ENCODE measurements at places on chromosomes 16 and 17. TPM values are rescaled to one million over a fixed set of nuclear protein-coding genes. Genes with fewer than 3 reads are reported as not detected.

The SHISA6 gene
- polyA plus RNA-seq = 2.3 TPM

The NPIPA5 gene
- 0.48 TPM for polyA plus RNA-seq

The CCL4L2 gene
- polyA plus RNA-seq = 1.8 TPM

DNA sequence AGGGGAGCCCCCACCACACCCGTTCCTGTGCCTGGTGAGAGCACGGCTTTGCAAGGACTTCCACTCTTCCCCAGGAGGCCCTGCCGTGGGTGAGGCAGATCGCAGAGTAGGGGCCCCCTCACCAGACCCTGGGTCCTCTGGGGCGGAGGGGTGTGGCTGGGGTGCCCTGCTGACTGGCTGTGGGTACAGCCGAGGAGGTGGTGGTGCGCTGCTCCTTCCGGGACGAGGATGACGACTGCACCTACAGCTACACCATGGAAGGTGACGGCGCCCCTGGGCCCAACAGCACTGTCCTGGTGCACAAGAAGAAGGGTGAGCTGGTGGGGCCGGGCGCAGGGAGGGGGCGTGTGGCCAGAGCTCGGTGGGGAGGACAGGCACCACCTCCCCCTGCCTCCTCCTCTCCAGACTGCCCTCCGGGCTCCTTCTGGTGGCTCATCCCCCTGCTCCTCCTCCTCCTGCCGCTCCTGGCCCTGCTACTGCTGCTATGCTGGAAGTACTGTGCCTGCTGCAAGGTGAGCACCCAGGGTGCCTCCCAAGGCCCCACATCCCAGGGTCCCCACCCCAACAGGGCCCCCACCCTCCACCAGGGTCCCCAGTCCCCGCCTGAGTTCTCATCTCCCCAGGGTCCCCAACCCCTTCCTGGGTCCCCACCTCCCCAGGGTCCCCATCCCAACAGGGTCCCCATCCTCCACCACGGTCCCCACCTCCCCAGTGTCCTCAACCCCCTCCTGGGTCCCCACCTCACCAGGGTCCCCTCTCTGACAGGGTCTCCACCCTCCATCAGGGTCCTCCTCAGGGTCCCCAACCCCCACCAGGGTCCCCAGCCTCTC is 16.1 kb downstream of the ITGB4 start:
- no peak for DNase-seq

DNA sequence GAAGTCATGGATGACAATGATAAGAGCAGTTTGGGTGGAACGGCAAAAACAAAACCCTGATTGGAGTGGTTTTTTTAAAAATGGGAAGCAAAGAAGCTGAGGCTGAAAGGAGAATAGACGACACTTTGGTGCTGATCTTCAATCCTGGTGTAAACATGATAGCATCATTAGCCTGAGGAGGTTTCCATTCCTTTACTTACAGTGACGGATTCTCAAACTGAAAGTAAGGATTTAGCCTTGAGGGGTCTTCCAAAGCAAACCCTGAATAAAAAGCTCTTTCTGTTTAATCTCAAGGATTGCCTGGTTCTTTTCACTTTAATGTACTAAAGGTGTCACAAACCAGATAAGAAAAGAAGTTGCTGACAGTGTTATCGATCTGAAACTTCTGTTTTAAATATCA is 69.3 kb downstream of the KCNJ2 start:
- DNase-seq = no peak

All from renal cortex interstitium (tissue), 15 donors.